ENCODE measurements at places on chromosomes 16 and 17. TPM values are rescaled to one million over a fixed set of nuclear protein-coding genes. Genes with fewer than 3 reads are reported as not detected.

Gene GPR139
- total RNA-seq = not detected

Gene PYDC1
- not detected for total RNA-seq

Gene AIPL1
- not detected for total RNA-seq

Gene EPN2
- 32.7 TPM for total RNA-seq

Gene PLA2G10
- 2.6 TPM for total RNA-seq

Gene KRT17
- 5.9 TPM for total RNA-seq

Gene PRAC2
- not detected for total RNA-seq

GRCh38 chr17:32493976-32494513, 7.3 kb downstream of the CDK5R1 start:
- DNase-seq = no peak
- H3K4me1 ChIP-seq = peaks cover 14% of the 10 kb centered on the region
- no peaks in the 10 kb centered on the region for H3K36me3 ChIP-seq
- H3K4me3 ChIP-seq = no peak overlapping the region
- no peak overlapping the region for H3K27ac ChIP-seq

- DNase-seq = no peak
- no peaks in the 10 kb centered on the region for H3K36me3 ChIP-seq
- no peaks in the 10 kb centered on the region for H3K27me3 ChIP-seq
- no peaks in the 10 kb centered on the region for H3K4me1 ChIP-seq
- no peak overlapping the region for H3K27ac ChIP-seq
- no peak overlapping the region for H3K4me3 ChIP-seq
These were observed 122.3 kb downstream of the MRTFB start for GRCh38 chr16:14193316-14193871.

DNA sequence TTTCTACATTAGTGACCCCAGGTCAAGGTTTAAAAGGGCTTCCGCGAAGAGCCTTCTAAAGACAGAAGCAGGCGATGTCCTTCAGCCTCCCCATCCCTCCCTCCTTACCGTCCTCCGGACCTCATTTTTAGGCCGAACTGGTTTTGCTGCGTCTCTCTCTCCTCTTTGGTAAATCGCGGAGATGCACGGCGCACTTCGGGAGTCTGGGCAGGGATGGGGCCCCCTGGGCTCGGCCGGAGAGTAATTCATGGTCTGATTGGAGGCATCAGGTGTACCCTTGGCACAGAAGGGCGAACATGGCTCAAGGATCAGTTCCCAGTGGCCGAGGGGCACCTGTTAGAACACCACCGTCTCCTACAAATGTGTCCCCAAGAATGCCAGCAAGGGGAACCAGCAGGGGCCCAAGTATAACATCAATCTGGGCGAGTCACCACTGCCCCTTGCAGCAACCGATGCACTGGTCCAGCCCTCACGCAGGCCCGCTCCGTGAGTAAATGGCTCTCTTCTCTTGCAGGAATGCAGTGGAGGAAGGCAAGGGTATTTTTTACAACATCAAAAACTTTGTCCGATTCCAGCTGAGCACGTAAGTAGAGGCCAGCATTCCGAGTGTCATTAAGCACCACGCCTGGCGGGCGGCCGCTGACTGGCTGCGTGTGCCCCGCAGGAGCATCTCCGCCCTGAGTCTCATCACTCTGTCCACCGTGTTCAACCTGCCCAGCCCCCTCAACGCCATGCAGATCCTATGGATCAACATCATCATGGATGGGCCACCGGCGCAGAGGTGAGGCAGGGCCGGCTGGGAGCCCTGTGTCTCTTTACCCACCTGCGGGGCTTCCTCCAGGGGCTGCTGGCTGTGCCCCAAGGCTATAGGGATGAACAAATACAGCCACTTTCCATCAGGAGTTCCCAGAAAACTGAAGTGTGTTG, 45.6 kb downstream of the MEAK7 start:
- no peaks in the 10 kb centered on the region for H3K27me3 ChIP-seq
- H3K27ac ChIP-seq = no peak overlapping the region
- H3K4me3 ChIP-seq = no peak overlapping the region
- DNase-seq = no peak
- no peaks in the 10 kb centered on the region for H3K4me1 ChIP-seq
- H3K36me3 ChIP-seq = no peaks in the 10 kb centered on the region

- DNase-seq = no peak
- peaks cover 73% of the 10 kb centered on the region for H3K4me1 ChIP-seq
- H3K4me3 ChIP-seq = no peak overlapping the region
These were observed 4.3 kb upstream of the ADGRG1 start for GRCh38 chr16:57624044-57624688.

DNA sequence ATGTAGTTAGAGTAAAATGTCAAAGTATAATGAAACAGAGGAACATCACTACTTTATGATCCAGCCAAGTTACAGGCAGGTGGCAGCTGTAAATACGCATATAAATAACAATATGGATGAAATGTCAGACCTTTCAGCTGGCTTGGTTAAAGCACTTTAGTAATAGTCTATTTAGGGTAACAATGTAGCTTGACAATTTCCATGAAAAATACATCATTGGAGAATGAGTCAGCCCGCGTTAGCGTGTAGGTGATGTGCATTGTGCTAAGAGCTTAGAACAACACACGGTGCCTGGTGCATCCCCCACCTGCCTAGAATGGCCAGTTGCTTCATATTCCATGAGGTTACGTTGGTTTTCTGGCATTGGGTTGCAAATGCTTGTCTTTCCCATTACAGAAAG, 119.4 kb downstream of the RBFOX1 start:
- no peak for DNase-seq
- no peaks in the 10 kb centered on the region for H3K27me3 ChIP-seq
- H3K4me3 ChIP-seq = no peak overlapping the region
- no peaks in the 10 kb centered on the region for H3K36me3 ChIP-seq
- H3K27ac ChIP-seq = no peak overlapping the region

GRCh38 chr17:38914741-38915638, 10.4 kb upstream of the LASP1NB start:
- no peak for DNase-seq
- H3K4me3 ChIP-seq = no peak overlapping the region
- H3K4me1 ChIP-seq = peaks cover 25% of the 10 kb centered on the region
- no peak overlapping the region for H3K27ac ChIP-seq
- H3K27me3 ChIP-seq = no peaks in the 10 kb centered on the region
- H3K36me3 ChIP-seq = peaks cover 41% of the 10 kb centered on the region

DNA sequence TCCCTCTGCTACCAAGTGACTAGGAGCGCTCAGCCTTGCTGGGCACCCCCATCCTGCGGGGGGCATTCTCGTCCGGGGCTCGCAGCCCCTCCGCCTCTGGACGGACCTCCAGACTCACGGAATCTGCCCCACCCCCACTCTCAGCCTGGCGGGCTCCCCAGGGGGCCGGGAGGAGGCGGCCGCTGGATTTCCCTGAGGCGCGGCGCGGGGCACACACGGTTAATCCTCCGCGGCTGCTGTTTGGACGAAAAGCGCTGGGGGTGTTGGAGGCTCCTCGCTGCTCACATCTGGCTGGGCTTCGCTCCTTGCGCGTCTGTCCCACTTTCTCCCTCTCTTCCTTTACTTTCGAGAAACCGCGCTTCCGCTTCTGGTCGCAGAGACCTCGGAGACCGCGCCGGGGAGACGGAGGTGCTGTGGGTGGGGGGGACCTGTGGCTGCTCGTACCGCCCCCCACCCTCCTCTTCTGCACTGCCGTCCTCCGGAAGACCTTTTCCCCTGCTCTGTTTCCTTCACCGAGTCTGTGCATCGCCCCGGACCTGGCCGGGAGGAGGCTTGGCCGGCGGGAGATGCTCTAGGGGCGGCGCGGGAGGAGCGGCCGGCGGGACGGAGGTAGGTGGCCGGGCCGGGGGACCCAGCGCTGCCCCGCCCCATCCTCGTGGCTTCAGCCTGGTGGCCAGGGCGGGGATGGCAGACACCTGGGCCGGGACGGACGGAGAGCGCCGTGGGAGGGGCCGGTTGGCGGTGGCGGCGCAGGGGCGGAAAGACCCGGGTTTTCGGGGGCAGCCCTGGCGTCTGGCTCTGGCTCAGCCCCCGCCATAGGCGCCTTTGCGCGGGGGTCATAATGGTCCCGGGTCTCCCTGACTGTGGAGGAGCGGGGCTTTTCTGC, at the start of gene C1QTNF1:
Gene C1QTNF1 (plus strand): TSS at position 284 of the 886 bp plus-strand sequence. CDS start 19,800 bp downstream, outside the sequence.
- H3K4me1 ChIP-seq = peaks cover 82% of the 10 kb centered on the region
- peak within 1 kb of the TSS; percentile 60 for H3K27ac ChIP-seq
- H3K27me3 ChIP-seq = no peaks in the 10 kb centered on the region
- H3K36me3 ChIP-seq = no peaks in the 10 kb centered on the region
- DNase-seq = peak; percentile 35

- peaks cover 10% of the 10 kb centered on the region for H3K36me3 ChIP-seq
- no peaks in the 10 kb centered on the region for H3K27me3 ChIP-seq
- H3K27ac ChIP-seq = no peak overlapping the region
- DNase-seq = no peak
- no peak overlapping the region for H3K4me3 ChIP-seq
These were observed 49.9 kb downstream of the ADCY7 start for GRCh38 chr16:50316102-50316847.

GRCh38 chr16:81497690-81498089, 53.1 kb downstream of the CMIP start:
- no peak overlapping the region for H3K27ac ChIP-seq
- no peak for DNase-seq
- no peak overlapping the region for H3K4me3 ChIP-seq
- H3K4me1 ChIP-seq = peaks cover 45% of the 10 kb centered on the region
- H3K27me3 ChIP-seq = no peaks in the 10 kb centered on the region

- H3K27ac ChIP-seq = no peak overlapping the region
- H3K4me3 ChIP-seq = no peak overlapping the region
- no peaks in the 10 kb centered on the region for H3K27me3 ChIP-seq
- no peaks in the 10 kb centered on the region for H3K4me1 ChIP-seq
These were observed 41.0 kb downstream of the LYRM1 start for GRCh38 chr16:20941636-20941926.

DNA sequence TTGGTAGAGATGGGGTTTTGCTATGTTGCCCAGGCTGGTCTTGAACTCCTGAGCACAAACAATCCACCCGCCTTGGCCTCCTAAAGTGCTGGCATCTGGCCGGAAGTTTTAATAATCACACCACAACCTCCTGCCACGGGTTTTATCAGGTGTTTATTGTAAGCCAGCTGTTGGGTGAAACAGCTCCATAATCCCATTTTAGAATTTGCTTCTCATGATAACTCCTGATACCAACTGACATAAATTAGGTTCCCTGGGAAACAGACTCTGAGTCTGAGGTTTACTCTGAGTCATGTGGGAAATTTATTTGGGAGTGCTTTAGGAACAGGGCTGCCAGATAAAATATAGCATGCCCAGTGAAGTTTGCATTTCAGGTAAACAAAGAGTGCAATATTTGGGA, 122.6 kb upstream of the MED13 start:
- no peak overlapping the region for H3K4me3 ChIP-seq
- no peaks in the 10 kb centered on the region for H3K4me1 ChIP-seq

DNA sequence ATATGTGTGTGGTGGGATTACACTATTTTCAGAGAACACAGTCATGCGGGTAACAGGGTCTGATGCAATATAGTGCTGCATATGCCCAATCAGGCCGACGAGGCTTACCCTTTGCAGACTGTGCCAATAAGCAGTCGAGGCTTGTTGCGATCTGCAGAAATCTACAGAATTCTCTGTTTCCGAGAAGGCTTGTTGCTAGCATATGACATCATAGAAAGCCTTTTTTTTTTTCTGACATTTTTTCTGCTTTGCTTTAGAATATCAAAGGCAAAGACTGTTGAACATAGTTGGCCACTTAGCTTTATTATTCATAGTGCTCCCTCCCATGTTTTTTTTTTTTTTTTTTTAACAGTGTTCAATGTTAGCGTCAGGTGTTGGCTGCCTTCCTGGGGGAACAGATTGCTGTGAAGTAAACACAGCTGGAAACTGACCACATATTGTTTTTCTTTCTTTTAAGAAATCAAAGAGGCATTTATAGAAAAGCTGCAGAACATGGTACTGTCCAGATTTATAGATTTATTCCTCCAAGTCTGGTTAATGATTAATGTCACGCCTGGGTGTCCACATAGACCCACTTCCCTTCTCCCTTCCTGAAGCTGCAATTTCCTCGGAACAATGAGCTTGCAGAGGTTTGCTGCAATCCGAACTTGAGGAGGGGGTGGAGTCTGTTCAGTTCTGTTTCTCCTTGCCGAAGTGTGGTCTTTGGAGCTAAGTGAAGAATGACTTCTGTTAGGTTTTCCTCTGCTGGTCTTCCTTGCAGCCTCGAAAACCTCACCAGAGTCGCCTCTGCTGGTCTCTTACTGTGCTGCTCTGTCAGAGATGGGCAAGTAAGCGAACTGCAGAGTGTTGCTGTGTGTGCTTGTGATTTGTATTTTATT, 87.3 kb downstream of the MAP2K6 start:
- peaks cover 52% of the 10 kb centered on the region for H3K4me1 ChIP-seq
- peak; percentile 78 for DNase-seq
- no peak overlapping the region for H3K4me3 ChIP-seq

- H3K4me3 ChIP-seq = no peak overlapping the region
- H3K27me3 ChIP-seq = no peaks in the 10 kb centered on the region
- H3K4me1 ChIP-seq = peaks cover 59% of the 10 kb centered on the region
- peak overlapping the region; percentile 67 for H3K27ac ChIP-seq
- peak; percentile 76 for DNase-seq
These were observed 54.1 kb downstream of the VAC14 start for GRCh38 chr16:70746708-70747424.

DNA sequence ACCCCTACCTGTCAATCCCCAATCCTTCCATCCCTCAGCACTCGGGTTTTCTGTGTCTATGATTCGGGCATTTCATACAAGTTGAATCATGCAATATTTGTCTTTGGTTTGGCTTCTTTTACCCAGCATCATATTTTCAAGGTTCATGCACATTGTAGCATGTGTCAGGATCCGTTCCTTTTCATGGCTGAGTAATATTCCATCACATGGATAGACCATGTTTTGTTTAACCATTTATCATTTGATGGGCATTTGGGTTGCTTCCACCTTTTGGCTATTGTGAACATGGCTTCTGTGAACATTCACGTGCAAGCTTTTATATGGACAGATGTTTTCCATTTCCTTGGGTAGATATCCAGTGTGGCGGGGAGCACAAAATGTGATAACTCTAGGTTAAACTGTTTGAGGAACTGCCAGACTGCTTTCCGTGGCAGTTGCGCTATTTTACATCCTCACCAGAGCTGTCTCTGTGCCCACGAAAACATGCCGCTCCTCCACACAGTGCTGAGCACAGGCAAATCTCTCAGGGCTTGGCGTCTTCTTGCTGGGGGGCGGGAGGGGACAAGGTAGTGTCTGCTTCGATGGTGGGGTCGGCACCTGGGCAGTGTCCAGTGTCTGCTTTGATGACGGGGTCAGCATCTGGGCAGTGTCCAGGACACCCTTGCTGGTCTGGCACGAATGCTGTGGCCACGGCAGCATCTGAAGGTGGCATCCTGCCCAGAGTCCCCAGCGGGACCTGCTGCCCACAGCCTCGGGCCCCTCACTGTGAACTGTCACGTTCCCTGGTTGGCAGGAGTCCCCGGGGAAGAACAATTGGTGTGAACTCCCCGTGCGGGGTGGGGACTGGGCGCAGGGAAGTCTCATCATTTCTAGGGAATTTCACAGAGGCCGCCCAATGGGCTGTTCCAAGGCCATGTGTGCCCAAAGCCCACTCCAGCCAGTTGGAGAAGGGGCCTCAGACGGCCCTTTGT, 32.4 kb upstream of the JPH3 start:
- peaks cover 15% of the 10 kb centered on the region for H3K4me1 ChIP-seq
- no peak overlapping the region for H3K4me3 ChIP-seq

DNA sequence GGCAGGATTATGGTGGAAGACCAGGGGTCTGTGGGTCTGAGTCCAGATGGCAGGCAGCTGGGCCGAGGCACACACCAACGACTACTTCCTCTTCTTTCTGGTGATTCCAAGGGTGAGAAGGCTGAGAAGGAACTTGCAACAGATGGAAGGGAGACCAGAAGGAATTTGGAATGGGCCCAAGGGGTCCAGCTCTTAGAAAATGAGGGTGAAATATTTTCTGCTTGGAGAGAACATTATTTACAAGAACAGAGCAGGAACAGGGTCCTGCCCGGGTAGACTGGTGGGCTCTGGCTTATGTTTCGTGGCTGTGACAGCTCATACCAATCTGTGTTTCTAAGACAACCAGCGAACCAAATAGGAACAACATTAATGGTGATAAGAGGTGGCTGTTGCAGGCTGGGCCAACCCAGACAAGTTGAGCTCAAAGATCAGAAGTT, 36.6 kb downstream of the CCDC42 start:
- no peak overlapping the region for H3K27ac ChIP-seq
- peak; percentile 32 for DNase-seq
- H3K27me3 ChIP-seq = no peaks in the 10 kb centered on the region
- no peaks in the 10 kb centered on the region for H3K36me3 ChIP-seq
